Hematopoietic multipotent progenitor cell (in vitro differentiated cells): ENCODE measurements at places on chromosomes 7 and 10. TPM values are rescaled to one million over a fixed set of nuclear protein-coding genes. Genes with fewer than 3 reads are reported as not detected.

PRLHR gene
- total RNA-seq, result not detected

NUTM2E gene
- under 0.01 TPM for total RNA-seq

HHEX gene
- total RNA-seq, result 68.7 TPM

PNLIPRP1 gene
- total RNA-seq, result not detected

ZNF503 gene
- total RNA-seq, result 0.81 TPM

CPED1 gene
- total RNA-seq, result 9.2 TPM

PON3 gene
- total RNA-seq, result under 0.01 TPM

NRAP gene
- total RNA-seq, result not detected
